ENCODE measurements at places on chromosomes 6 and 20.

DNA sequence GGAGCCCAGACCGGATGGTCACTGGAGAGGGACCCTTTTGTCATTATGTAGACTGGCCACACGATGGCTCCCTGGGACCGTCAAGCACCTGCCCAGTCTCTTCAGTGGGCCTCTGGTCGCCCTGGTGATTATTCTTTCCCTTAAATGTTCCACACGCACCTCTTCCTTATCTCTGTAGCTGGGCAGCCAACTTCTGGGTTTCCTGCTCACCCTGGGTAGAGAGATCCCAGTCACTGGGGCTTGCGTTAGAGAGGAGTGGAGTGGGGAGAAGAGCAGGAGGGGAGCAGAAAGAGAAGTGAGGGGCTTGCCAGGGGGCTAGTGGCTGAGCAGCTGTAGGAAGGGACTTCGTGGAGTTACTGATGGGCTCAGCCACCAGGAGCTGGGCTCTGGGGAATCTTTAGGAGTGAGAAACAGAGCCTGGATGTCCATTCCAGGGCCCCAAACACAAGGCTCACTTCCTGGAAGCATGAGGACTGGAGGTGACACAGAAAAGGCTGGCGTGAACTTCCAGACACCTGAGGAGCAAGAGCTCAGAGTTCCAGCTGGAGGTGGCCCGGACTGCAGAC, 150.1 kb downstream of the DHX35 start:
- peak; percentile 39 for DNase-seq

DNA sequence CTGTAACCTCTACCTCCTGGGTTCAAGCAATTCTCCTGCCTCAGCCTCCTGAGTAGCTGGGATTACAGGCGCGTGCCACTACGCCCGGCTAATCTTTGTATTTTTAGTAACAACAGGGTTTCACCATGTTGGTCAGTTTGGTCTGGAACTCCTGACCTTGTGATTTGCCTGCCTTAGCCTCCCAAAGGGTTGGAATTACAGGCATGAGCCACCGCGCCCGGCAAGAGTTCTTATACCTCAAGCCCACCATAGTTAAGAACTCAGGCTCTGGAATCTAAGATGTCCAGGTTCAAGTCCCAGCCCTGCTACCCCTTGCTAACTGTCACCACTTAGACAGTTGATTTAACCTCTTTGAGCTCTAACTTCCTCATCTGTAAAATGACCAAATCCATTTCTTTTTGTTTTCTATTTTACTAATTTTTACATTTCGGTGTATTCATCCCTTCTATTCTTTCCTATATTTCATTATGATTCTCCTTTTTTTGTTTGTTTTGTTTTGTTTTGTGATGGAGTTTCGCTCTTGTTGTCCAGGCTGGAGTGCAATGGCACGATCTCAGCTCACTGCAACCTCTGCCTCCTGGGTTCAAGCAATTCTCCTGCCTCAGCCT, 104.8 kb upstream of the ZNF217 start:
- no peak for DNase-seq

- DNase-seq, result no peak
Observed at GRCh38 chr6:19087897-19088296, 700.7 kb downstream of the RNF144B start.

DNA sequence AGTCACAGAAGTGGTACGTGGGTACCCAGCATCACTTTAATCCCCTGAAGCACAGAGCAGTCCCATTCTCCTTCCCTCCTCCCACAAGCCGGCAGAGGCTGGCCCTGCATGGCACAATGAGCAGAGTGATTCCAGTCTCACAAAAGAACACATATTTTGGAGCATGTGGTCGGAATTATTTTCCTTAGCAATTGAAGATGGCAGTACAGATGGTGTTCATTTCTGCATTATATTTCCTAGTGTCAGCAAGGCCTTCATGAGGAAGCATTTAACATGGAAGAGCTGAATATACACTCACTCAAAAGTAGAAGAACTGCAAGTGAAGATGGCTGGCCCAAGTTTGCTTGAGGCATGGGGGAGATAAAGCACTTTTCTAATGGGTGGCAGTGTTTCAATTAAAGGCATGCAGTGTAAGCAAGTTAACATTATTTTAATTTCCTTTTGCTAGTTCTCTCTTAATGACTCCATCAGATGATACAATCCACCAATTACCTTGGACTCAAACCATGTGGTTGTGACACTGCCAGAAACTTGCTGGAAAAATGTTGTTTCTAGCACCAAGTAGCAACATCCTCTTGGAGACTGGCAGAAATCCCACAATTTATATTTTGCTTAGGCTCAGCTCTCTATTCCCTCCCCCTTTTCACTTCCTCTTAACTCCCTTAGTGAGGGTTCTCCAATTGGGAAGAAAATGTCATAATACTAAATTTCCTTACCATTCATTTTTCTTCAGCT, 74.4 kb downstream of the ARHGAP18 start:
- DNase-seq, result no peak

DNA sequence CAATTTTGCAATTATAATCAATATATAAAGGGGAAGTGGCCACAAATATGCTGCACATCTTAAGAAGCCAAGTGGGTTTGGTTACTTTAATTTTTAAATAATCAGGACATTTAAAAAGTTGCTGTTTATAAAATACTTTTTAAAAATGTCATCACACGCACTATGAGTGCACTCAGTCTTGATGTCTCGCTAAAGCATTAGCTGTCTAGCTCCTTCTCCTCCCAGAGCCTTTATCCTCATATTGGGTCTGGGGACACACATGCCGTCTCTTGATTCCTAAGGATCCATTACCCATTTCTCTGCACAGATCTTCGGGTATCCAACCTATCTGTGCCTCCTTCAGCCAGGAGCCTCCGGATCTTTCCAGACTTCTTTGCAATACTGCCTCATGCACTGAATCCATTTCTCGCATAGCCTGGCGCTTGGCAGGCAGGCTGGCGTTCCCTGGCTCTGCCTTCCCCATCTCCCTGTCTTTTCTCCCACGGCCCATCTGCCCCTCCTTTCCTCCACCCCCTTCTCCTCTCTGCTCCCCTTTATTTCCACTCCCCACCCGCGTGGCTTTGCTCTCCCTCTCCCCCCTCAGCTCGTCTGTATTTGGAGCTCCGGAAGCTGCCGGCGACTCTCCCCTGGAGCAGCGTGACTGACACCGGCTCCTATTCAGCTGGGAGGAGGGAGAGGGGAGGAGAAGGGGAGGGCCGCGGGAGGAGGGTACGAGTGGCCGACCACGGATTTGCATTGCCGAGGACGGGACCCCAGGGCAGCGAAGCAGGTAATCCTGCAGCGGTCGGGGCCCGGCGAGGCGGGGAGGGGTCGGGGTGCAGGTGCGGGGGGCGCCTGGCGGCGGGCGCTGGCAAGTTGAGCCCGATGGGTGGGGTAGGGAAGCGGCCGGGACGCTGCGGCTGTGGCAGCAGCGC, at the start of gene CAP2:
TSS of gene CAP2 (plus strand) at position 618 of the 914 bp plus-strand sequence. CDS start 27,961 bp downstream, outside the sequence.
- DNase-seq, result peak; percentile 24

DNA sequence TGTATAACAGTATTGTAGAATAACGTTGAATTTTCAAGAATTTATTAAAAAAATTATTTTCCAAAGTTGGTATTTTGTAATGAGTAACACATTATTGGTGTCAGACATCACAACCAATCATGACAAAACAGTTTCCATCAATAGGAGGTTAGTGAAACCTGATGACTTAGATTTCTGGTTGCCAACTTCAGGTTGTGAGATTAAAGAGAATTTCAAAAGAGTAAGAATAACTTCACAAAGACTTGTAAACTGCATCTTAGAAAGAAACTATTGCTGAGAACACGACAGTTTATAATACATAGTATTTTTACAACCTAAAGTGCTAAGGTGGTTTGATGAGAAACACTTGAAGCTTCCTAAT, 159.2 kb upstream of the ARG1 start:
- no peak for DNase-seq

- no peak for DNase-seq
Observed at GRCh38 chr6:136420853-136421252, 129.4 kb downstream of the MAP7 start.

- DNase-seq, result no peak
Observed at GRCh38 chr6:73858376-73858775, 162.4 kb downstream of the CD109 start.

- DNase-seq, result peak; percentile 56
Observed at GRCh38 chr6:64520050-64520449, 884.4 kb downstream of the PHF3 start.

- DNase-seq, result no peak
Observed at GRCh38 chr6:68211242-68211795, 423.8 kb upstream of the ADGRB3 start.

DNA sequence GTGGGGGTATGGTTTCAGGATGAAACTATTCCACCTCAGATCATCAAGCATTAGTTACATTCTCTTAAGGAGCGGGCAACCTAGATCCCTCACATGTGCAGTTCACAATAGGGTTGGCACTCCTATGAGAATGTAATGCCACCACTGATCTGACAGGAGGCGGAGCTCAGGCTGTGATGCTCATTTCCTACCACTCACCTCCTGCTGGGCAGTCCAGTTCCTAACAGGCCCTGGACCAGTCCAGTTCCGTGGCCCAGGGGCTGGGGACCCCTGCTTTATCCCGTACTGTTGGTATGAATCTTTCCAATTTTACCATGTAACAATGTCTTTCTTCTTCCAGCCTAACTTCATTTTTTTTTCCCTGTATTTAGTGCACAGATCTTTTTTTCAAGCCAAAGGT, 94.9 kb downstream of the OGFRL1 start:
- DNase-seq, result no peak

DNA sequence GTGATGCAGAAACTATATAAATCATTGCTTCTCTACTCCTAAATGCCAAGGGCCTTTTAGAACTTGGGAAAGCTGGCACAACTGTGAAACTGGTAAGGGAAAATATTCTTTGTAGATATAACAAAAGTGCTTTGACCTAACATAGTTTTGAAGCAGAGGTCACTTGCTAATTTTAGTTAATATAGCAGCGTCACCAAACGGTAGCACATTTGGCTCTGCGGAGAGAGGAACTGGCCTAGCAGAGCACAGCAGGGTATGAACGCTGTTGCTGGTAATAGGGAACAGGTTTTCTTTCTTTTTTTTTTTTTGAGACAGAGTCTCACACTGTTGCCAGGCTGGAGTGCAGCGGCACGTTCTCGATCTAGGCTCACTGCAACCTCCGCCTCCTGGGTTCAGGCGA, 67.4 kb downstream of the ECT2L start:
- no peak for DNase-seq

DNA sequence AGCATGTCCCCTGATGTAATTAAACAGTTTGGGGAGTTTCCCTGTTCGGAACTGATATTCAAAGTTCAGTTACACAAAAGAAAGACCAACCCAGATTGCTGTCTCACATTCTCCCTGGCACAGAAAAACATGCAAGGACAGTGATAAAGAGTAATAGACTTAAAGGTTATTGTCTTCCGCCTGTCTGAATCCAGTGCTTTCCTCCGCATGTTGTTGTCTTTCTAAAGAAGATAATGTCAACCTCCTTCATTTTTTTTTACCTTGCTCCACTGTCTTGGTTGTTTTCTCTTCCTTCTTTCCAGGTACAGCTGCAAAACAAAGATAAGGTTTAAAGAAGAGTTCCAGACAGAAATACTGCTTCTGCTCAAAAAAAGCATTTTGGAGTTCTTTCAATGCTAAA, 284.5 kb downstream of the TRDN start:
- DNase-seq, result no peak

GRCh38 chr6:125574604-125575003, 174.8 kb upstream of the HEY2 start:
- DNase-seq, result no peak

GRCh38 chr20:18906046-18906445, 92.5 kb downstream of the SCP2D1 start:
- no peak for DNase-seq

DNA sequence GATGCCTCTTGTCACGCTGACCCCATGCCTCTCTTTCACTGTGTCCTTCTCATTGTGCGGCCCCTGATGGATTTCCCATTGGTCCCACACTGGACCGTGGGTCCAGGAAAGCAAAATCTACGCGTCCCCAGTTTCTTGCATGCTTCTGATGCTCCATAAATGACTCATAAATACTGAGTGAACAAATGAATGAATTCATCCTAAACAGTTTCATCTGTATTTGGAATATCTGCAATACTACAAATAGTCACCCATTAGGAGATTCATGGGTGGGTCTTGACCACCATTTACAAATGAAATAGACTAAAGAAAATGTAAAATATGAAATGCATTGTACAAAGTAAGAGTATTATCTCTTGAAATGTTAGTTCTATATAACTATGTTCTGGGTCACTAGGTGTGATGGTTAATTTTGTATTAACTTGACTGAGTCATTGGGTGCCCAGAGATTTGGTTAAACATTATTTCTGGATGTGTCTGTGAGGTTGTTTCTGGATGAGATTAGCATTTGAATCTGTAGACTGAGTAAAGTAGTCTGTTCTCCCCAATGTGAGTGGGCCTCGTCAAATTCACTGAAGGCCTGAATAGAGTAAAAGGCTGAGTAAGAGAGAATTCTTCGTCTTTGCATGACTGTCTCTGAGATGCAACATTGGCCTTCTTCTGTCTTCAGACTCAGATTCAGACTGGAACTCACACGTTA, 448.7 kb downstream of the PREX1 start:
- DNase-seq, result no peak

GRCh38 chr6:150687508-150687907, 87.8 kb downstream of the PLEKHG1 start:
- DNase-seq, result no peak

DNA sequence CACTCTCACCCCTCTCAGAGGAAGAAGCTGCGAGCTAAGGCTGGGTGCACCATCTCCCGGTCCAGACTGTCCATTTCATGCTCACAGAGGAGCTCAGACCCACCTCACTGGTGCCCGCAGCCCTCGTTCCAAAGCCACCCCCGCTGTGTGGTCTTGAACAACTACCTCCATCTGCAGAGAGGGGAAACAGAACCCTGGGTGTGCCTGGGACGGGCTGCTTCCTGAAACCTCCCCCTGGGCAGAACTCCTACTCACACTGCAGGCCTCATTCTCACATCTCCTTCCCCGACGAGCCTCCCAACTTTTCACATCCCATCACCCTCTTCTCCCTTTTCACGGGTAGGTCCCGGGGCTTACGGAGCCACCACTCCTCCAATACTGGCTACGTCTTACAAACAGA, 18.1 kb downstream of the PMEPA1 start:
- no peak for DNase-seq

DNA sequence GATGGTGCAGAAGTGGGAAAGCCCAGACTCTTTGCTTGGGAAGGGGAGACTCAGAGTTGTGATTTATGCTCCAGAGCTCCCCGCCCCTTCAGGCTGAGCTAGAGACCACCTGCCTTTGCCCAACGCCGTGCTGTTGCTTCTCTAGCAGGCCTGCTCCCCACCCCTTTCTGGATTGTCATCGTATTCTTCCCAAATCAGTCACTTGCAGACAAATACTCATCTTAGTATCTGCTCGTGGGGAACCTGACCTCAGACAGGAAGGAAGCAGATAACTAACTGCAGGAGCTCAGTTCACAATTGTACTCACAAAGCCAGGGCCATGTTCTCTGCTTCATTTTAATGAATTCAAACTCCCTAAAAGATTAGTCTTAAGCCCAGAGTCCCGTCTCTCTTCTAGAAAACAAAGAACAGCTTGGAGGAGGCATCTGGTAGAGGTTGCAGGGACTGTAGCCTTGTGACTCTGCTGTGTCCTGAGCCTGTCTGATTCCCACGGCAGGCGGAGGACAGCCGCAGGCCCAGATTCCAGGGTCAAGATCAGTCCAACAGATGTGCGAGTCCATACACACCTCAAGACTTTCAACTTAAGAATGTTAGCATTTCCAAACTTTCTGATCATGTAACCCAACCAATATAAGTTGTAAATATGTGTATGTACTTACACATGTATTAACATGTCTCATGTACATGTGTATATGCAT, 57.2 kb upstream of the GGTLC1 start:
- no peak for DNase-seq

Measured in KBM-7 (cell line).